Omental fat pad (tissue), 4 donors: ENCODE measurements at places on chromosomes 7 and 10.

- no peak for DNase-seq
These were observed 62.0 kb upstream of the AKR1E2 start for GRCh38 chr10:4763960-4764428.

GRCh38 chr7:33941418-33941817, 36.1 kb downstream of the BMPER start:
- DNase-seq, result no peak

DNA sequence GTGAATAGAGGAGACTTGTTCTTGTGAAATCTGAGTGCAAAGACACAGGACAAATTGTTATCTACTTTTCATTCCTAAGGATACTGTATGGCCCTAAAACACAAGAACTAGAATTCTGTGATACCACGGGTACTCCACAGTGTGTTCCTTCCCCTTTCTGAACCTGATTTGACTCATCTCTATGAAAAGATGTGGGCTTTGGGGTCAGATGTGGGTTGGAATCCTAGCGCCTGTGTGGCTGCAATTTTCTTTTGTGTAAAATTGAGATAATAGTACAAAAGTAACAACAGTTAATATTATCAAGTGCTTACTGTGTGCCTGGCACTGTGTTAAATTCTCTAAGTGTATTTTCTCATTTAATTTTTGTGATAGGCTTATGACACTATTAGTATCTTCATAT, 8.1 kb downstream of the SRGN start:
- no peak for DNase-seq

DNA sequence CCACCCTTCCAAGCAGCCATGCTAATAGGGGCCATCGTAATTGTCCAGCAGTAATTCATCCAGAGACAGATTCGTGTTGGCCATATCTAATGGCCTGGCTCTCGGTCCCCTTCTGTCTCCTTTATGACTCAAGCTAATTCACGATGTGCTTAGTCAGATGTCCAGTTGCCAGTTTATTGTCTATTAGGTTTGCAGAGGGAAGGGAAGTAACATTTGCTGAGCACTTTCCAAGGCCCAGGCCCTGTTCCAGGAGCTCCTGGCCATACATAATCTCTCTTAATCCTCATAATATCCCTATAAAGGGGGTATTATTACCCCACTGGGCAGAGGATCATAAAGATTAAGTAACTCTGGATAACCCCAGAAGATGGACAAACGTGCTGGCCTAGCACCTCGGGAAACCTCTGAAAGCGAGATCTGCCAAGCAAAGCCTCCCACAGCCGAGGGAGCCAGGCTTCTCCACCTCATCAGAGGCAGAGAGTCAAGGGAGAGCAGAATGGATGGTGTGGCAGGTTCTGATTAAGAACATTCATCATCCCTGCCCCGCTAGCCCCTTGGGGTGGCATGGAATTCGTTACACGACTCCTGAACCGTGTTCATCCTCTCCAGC, 153.7 kb downstream of the PLXNA4 start:
- DNase-seq, result no peak
